NCI-H345 (cell line): ENCODE measurements at places on chromosomes 12 and 14.

DNA sequence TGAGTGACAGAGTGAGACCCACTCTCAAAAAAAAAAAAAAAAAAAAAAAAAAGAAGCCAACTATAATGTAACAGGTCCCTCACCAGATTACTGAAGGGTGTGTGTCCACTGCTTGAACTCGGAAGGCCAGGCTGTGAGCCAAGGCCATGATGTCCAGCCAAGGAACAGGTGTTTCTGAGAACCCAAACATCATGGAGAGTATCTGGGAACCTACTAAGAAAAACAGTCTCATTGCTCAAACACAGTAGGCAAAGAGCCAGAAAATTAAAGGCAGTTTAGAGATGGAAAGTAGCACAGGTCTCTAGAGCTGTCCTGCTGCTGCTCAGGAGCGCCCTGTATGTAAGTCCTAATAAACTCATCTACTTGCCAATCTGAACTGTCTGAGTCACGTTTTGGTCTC lies 12.5 kb upstream of the MAP4K5 start:
- no peak for DNase-seq

- peak; percentile 57 for DNase-seq
Observed at GRCh38 chr14:105075379-105076295, 10.4 kb upstream of the GPR132 start.

GRCh38 chr12:90174198-90174510 lies 465.5 kb upstream of the ATP2B1 start:
- peak; percentile 39 for DNase-seq

DNA sequence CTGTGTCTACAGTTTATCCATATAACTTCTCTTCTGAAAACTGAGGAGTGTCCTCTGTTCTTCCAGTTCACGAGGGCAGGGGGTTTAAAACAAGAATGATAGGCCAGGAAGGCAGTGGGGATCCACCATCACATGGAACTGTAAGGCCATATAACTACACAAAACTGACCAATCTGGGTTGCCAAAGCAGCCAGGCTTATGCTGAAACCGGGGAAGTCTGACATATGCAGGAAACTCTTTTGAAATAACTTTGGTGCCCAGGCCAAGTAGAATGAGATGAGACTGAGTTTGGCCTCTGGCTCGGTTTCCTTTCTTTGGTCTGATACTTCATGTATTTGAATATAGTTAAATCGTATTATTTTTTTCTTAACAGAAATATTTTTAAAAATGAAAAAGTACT lies 18.0 kb upstream of the ATF1 start:
- DNase-seq, result no peak

- DNase-seq, result no peak
Observed at GRCh38 chr12:97097734-97098133, 190.7 kb downstream of the NEDD1 start.

DNA sequence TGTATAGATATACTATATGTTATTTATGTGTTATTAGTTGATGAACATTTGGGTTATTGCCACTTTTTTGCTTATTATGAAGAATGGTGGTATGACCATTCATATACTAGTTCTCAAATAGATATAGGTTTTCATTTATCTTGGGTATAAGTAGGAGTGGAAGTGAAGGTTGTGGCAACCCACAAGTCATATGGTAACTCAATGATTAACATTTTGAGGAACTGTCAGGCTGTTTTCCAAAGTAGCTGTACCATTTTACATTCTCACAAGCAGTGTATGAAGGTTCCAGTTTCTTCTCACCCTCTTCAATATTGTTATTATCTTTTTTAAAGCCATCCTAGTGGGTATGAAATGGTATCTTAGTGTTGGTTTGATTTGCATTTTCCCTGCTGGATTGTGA lies 19.0 kb upstream of the MSRB3 start:
- DNase-seq, result no peak

DNA sequence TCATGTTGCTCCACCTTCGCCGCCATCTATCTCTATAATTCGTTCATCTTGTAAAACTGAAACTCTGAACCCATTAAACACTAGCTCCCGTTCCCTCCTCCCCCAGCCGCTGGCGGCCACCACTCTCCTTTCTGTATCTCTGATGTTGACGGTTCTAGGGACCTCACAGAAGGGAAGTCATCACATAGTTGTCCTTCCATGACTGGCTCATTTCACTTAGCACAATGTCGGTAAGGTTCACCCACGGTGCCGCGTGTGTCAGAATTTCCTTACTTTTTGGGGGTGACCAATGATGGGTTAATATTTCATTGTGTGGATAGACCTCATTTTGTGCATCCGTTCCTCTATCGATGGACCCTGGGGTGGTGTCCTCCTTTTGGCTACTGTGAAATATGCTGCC lies 2.0 kb upstream of the CACNA2D4 start:
- DNase-seq, result no peak

DNA sequence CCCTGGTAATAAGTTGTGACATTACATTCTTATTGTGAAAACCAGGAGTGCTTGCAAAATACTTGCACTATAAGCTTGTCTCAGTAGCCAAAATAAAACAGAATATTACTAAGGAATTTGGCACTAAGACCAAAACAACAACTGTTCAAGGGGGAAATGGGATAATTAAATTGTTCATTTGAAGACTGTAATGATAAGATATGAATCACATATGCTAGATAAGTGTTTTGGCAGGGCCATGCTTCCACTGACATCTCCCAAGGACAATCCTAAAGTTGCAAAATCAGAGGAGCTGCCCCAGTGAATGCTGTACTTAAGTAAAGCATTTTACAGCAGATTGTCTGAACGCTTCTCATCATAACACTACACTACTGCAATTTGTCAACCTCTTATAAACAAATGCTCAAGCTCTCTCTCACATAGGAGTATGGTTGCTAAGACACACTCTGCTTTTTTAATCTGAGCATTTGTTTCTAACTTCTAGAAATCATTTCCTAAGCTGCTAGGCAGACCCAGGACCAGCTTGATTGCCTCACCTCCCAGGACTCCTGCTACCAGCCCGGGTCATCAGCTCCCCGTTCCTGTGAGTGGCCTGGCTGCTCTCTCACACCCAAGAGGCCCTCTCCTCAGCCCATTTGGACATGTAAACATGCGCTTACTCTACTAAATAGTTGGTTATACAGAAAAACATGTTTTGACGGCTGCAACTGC lies 191.5 kb downstream of the PAX9 start:
- no peak for DNase-seq
